ENCODE measurements at places on chromosomes 7 and 10. TPM values are rescaled to one million over a fixed set of nuclear protein-coding genes. Genes with fewer than 3 reads are reported as not detected.

Gene GIMAP8
- 6.1 TPM for total RNA-seq

Gene CYP2C8
- 4.1 TPM for total RNA-seq

Gene RGS10
- 6.9 TPM for total RNA-seq

Gene AKR1C8
- total RNA-seq, result not detected

Gene TSC22D4
- total RNA-seq, result 419 TPM

Gene CTAGE15
- not detected for total RNA-seq

All from dorsolateral prefrontal cortex (tissue), 122 donors.